ENCODE measurements at places on chromosomes 3 and 15.

DNA sequence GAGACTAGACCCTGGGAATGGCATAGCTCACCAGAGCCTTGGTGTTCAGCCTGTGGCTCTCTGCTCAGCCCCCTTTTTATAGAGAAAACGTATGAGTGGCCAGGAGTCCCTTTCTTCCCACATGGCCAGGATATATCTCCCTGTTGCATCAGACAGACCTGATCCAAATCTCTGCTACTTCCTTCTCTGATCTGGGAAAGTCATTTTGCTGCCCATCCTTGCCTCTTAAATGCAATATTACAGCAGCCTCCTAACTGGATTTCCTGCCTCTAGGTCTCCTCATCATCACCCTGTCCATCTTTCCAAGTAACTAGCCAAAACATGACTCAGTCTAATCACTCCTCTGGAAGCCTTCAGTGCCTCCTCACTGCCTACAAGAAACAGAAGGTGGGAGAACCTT is 42.9 kb downstream of the CTDSPL start:
- no peak for DNase-seq

GRCh38 chr3:106333911-106334618 is 465.3 kb upstream of the CBLB start:
- no peak for DNase-seq

GRCh38 chr15:66780172-66780972 is 78.3 kb downstream of the SMAD6 start:
- DNase-seq = no peak

- no peak for DNase-seq
These were observed 495.5 kb upstream of the CFAP20DC start for GRCh38 chr3:59545374-59545773.

DNA sequence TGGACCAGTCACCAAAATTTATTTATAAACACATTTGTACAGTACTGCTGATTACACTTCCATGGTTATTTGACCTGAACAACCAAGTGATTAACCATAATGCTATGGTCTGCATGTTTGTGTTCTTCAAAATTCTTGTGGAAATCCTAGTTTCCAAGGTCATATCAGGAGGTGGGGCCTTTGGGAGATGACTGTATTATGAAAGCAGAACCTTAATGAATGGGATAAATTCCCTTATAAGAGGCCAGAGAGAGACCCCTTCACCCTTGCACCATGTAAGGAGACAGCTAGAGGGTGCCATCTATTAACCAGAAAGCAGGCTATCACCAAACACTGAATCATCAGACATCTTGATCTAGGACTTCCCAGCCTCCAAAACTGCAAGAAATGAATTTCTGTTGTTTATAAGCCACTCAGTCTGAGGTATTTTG is 1.9 kb downstream of the SCAPER start:
- DNase-seq = no peak

GRCh38 chr15:27133249-27133648 is 162.3 kb downstream of the GABRG3 start:
- no peak for DNase-seq

DNA sequence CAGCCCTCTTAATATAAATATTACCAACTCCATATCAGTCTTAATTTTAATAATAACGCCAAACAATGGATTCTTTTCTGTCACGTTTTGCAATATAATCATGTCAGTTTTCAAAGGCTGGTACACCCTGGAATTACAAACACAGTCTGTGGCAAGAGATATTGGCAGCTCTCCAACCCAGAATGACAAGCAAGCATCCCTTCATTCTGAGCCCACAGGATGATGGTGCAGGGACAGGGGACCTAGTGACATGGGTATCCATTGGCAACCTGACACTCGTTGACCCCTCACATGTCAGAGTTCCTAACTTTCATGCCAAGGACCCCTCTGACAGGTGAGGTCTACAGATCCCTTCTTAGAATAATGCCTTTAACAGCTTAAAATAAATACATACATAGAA is 154.5 kb upstream of the TSC22D2 start:
- no peak for DNase-seq

GRCh38 chr3:14633819-14634424 is 17.6 kb upstream of the CCDC174 start:
- no peak for DNase-seq

GRCh38 chr3:113832477-113833164 is 6.0 kb upstream of the GRAMD1C start:
- no peak for DNase-seq

DNA sequence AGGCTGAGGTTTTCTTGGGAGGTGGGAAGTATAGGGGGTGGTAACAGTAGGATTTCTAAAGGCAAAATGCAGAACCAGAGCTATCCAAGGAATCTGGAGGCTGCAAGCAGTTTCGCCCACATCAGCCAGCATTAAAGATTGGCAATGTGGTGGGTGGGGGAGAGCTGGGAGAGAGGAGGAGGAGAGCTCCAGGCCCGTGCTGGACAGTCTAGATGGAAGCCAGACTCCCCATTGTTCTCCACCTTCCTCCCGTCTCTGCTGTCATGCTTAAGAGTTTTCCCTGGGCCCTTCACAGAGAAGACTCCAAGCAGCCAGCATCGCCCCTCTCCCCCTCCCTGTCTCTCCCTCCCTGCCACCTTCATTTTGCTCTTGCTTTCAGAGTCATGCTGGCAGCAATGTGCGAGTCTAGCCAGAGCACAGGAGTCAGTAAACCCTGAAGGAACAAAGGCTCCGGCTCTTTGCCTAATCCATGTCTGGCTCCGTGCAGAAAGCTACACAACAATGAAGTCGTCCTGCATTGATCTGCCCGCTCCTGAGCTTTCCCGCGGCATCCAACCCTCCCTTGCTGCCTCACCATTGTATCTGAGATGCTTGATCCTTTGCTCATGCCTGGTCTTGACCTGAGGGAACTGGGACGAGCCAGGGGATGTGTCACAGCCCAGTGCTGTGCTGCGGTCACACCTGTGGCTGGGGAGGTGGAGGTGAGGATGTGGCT is 282.9 kb downstream of the NTRK3 start:
- DNase-seq = no peak

- DNase-seq = no peak
These were observed 29.2 kb upstream of the UMPS start for GRCh38 chr3:124700880-124701684.

GRCh38 chr15:28992336-28992864 is 106.6 kb downstream of the APBA2 start:
- no peak for DNase-seq

GRCh38 chr3:37492468-37492867 is 318.1 kb upstream of the LRRFIP2 start:
- DNase-seq = no peak

DNA sequence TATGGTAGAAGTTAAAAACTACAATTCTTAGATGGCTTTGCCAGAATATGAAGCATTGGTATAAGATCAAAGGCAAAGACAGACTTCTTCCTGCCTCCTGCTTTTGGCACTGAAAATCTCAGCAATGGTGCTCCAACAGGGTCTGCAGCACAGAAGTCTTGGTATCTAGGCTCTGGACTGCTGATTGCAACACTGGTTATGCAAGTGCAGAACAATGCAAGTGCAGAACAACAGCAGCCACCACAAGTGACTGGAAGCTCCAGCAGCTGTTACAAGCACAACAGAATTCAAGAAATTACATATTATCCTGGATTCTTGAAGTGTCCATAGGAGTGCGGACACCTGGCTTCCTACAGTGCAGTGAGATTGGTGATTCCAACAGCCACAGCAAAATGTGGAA is 33.7 kb downstream of the ZBTB20 start:
- DNase-seq = no peak

- no peak for DNase-seq
These were observed 54.0 kb upstream of the LPP start for GRCh38 chr3:188099907-188100306.

GRCh38 chr15:62079594-62079993 is 12.8 kb downstream of the C2CD4A start:
- no peak for DNase-seq
